ENCODE measurements at places on chromosomes 4 and X.

GRCh38 chrX:12065251-12065650, 73.0 kb upstream of the FRMPD4 start:
- DNase-seq, result no peak

DNA sequence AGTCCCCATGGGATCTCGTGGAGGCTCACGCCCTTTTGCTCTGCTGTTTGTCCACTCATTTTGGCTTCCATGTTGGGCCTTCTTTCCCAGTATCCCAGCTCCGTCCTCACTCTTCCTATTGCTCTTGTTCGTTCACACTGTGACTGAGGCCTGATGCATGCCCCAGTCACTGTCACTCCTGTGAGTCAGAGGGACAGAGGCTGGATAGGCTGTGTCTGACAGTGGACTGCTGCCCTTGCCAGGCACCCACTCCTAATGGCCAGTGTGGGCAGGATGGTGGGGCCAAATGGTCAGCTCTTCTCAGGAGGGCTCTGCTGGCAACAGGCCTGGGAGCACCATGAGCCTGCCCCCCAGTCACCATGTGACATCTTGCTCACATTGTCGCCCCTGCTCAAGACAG, 40.0 kb downstream of the HADH start:
- no peak for DNase-seq

GRCh38 chrX:42093756-42094155, 170.4 kb upstream of the CASK start:
- no peak for DNase-seq

DNA sequence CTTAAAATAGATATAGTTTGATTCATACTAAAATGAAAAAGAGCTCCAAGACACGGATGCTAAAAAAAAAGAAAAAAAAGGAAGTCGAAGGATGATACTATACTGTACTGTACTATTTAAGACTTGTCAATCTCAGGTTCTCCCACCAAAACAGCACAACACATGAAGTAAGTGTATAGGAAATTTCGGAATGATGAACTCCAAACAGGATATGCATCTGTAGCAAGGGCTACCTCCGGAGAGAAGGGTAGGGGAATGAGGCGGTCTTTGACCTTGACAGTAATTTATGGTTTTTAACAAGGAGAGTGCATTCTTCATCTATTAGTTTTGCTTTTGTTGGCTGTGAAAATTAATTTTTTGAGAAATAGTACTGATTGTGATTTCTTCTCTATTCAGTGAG, 541 bp upstream of the FIP1L1 start:
- no peak for DNase-seq

GRCh38 chr4:17807446-17807845, 3.1 kb downstream of the DCAF16 start:
- DNase-seq, result no peak

DNA sequence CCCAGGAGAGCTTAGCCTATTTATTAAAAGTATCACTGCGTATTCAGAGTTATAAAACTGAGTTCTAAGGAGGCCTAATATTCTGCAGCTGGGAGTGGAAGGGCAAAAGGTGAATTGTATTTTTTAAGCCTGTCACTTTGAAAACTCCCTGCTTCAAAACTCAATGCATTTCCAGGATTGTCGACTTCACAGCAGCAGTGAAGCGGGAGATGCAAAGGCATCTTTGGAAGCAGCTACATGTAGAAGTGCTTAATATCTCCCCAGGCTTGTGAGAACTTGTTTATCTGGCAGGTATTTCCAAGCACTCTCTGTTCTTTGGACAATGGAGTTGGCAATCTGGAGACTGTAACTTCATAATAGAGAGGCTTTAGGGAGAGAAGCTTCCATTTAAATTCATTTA, 717.5 kb upstream of the SLIT2 start:
- no peak for DNase-seq

DNA sequence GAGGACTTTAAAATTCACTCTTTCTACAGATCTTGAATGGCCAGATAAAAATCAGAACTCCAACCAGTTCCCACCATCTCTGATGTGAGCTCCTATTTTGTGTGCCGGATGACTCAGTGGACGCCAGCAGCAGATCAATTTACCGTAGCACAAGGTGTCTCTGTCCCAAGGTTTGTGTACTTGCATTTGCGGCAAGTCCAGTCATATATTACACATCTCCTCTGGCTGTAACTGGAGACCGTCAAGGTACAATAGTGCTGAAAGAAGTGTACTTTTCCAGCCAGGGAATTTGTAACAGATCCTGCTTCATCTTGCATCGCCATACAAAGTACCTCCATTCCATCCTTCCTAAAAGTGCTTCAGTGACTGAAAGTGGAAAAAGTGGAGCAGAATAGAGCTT, 108.2 kb upstream of the SORBS2 start:
- no peak for DNase-seq

- no peak for DNase-seq
Observed at GRCh38 chrX:22220941-22221340, 51.8 kb upstream of the CBLL2 start.

DNA sequence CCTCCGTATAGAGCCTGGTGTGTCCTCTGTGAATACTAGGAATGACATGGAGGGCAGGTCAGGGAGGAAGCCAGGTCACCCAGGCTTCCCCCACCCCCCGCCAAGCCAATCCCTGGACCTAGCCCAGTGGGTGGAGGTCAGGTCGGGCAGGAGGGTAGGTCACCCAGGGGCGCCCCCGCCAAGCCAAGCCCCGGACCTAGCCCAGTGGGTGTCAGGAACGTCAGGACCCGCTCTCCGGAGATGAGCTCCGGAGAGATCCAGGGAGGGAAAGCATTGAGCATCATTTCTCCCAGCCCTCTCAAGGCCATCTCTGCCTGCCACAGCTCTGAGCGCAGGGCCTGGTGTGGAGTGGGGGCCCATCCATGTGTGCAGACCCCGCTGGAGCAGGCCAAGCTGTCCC, 48.6 kb downstream of the WFS1 start:
- DNase-seq, result no peak

DNA sequence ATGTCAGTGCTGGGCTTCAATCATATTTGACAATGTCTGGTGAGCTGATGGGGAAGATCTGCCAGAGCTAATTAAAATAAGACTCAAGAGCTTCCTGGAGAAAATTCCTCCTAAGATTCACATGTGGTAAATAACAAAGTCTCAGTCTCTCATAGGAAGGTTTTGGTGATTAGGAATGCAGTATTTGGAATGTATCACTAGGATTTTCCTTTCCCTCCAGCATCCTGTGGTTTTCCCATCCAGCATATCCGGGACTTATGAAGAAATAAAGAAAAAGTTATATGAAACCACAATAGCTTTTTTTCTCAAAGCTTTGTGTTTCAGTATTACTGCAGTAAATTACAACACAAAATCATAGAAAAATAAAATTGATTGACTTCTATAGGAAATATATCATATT, 1597.1 kb downstream of the ADGRL3 start:
- DNase-seq, result no peak

- no peak for DNase-seq
Observed at GRCh38 chr4:145679991-145680455, at the start of gene C4orf51. Gene C4orf51 (plus strand): TSS chr4:145680146. CDS start chr4:145680204, 58 bp downstream.

DNA sequence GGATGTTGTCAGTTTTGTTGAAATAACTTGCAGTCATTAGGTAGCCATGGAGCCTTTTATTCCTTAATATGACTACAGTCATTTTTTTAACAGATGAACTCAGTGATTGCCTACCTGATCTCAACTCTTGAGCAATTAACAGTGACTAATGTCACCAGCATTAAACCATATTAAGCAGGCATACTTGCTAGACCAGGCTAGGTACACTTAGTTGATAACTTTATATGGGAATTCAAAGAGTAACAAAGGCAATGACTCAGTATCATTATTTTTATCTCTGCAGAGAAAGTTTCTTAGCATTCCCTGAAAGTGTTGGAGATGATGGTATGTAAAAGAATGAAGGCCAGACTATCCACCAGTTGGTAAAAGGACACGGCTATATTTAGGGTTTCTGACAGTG, at the start of gene C4orf54:
Gene C4orf54, minus strand, starts transcription at position 31 of the 400 bp plus-strand sequence. CDS start 3,180 bp downstream, outside the sequence.
- DNase-seq, result no peak

DNA sequence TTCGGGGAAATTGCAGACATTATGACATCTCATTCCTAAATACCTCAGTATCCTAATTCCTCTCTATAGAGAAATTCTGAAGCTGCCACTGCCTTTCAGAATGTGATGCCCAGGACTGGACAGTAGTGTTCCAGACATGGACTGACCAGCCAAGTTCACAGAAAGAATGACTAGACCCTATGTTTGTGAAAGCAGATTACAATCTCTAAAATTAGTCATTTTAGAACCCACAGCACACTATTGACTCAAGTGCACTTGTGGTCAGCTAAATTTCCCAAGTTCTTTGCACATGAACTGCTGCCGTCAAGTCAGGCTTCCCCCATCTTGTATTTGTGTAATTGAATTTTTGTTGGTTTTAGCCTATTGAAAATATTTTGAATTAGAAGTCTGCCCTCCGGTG, 81.0 kb upstream of the ESX1 start:
- no peak for DNase-seq

GRCh38 chrX:102712216-102712966, at the start of gene GPRASP2:
Gene GPRASP2 (plus strand): TSS chrX:102712448. CDS start chrX:102714870, 2,422 bp downstream.
- DNase-seq, result no peak

- DNase-seq, result peak; percentile 47
Observed at GRCh38 chr4:73653695-73654106, 33.5 kb upstream of the RASSF6 start.

DNA sequence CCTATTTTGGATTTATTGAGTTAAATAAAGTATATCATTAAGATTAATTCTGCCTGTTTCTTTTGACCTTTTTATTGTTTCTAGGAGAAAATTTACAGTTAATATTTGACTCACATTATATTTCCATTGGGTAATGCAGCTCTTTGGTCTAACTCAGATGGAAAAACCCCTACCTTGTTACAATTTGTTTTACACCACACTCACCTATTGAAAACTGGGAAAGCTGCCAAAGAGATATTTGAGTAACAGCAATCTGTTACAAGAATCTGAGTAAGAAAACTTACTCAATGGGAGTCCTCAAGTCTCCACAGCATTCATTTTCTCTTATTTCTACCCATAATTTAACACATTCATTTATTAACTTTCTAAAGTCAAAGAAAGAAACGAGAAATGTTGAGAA, 108.0 kb upstream of the TLL1 start:
- no peak for DNase-seq

DNA sequence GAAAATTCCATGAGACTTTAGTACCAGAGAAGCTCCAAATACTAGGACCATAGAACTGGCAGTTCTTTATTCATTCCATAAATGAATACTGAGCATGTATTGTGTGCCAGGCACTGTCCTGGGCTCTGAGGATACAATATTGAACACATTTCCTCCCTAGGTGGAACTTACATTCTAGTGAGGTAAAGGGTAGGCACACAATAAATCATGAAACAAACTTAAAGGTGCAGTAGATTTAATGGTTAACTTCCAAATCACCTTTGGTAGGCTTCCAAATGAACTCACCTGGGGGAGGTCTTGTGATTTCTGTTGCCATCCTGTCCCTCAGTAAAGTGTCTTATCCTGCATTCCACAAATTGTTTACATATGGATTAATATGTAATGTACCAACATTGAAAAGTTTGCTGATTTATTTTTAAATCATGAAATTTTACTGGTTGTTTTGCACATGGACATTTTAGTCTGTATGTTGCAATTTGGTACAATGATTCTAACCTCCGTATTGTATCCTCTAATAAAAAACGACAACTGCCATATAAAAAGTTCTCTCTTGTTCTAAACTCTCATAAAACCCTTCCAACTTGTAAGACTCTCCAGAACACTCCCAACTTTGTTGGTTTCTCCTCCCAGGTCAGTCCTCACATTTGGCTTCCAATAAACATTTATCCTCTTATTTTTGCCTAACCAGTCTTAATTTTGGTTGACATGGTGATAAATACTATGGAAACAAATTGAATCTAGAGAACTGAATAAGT, 4.5 kb upstream of the MAGEA11 start:
- DNase-seq, result no peak

GRCh38 chr4:9812501-9813340, 31.3 kb downstream of the DRD5 start:
- DNase-seq, result no peak

- no peak for DNase-seq
Observed at GRCh38 chr4:65401083-65401482, 269.2 kb downstream of the EPHA5 start.

Data from NCI-H1105 (cell line).